KG1 (cell line): ENCODE measurements at places on chromosomes 5 and 9.

- no peak for DNase-seq
These were observed 56.5 kb upstream of the JADE2 start for GRCh38 chr5:134468921-134469400.

DNA sequence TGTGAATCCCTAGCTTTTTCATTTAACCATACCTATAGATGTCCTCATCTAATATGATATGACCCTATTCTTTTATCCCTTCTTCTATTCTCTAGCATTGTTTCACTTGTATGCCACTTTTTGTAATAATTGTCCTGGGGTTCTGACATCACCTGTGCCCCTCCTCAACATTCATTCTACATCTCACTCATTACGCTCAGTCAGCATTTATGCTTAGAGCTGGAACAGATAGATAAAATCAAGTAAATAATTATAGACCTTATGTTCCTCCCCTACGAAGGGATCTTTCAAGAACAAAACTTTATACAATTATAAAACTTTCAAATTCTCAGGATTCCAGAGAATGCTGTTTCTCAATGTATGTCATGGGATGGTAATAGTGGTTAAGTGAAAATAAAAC, 18.0 kb downstream of the GABRA6 start:
- no peak for DNase-seq

DNA sequence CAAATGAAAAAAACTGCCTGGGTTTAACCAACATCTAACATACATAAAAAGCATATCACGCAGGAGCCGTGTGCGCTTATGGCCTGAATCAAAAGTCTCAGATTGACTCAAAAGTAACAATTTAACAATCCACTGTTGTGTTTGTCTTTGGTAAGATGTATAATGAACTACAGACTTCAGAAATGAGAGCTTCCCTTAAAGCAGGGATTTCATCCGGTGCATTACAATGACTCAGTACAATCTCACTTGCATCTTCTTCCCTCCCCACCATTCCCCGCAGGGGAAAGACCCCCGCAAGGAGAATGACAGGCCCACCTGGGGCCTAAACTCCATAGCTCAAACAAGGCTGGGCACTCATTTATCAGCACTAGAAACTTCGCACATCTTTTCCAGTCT, 1.4 kb downstream of the ZFR start:
- DNase-seq: peak; percentile 10

GRCh38 chr9:76403352-76403751, 9.1 kb upstream of the RFK start:
- peak; percentile 16 for DNase-seq

- no peak for DNase-seq
These were observed 110.1 kb downstream of the FBN2 start for GRCh38 chr5:128427921-128428320.

DNA sequence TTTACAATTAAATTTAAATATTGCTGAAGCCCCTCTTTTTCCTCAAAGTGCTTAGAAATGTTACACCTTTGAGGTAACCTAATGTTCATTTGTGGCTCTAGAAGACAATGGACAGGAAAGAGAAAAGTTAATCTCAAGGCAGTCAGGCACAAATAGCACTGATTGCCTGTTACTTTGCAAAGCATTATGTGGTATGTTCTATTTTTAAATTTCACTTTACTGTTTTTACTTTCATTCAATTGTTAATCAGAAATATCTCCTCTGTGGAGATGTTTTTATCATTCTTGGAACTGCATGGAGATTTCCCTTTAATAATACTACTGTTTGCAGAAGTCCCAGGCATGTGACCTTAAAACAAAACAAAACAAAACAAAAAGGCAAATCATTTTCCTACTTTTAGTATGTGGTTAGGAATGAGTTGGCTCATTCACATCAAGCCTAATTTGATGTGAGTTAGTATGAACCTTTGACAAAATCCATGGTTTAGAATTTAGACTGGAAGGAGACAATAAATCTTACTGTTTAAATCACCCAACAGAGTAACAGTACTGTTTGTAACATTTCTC, 67.5 kb downstream of the CWC27 start:
- no peak for DNase-seq

DNA sequence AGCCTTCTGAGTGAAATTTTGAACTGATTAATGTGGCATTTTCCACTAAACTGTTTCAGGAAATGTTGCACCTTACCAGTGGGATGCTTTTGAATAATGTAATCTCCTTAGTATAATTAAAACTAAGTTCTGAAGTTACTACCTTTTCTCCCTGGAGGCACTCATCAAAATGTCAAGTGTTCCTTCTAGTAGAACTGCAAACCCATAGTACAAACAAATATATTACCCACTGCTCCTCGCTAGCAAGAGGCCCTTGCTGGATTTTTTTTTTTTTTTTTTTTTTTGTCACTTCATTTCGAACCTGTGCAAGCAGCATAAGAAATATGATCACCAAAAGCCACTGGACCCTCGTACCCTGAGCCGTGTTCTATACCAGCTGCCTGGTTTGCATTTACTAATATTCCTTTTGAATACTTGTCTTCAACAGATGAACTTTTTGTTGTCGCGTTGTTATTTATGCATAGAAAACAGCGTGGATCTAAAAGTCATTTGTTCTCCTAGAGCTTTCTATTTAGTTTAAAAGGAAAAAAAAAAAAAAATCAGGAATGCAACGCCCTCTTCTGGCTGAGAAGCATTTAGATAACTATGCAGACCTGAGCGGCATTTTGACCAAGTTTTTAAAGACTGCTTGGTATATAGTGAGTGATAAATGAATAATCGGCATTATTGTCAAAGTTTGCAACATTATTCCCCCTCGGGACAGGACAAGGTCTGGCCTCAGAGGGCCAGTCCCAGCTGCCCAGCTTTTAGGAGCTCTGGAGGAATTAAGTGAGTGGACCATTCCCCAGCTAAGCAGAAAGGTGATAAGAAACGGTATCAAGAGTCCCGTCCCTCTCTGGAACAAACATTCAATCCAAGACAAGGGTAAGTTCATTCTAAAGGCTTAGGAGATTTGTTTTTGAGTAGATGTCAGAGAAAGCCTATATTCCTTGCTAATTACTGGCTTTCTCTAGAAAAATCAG, 162.5 kb upstream of the KIF2A start:
- peak; percentile 26 for DNase-seq

DNA sequence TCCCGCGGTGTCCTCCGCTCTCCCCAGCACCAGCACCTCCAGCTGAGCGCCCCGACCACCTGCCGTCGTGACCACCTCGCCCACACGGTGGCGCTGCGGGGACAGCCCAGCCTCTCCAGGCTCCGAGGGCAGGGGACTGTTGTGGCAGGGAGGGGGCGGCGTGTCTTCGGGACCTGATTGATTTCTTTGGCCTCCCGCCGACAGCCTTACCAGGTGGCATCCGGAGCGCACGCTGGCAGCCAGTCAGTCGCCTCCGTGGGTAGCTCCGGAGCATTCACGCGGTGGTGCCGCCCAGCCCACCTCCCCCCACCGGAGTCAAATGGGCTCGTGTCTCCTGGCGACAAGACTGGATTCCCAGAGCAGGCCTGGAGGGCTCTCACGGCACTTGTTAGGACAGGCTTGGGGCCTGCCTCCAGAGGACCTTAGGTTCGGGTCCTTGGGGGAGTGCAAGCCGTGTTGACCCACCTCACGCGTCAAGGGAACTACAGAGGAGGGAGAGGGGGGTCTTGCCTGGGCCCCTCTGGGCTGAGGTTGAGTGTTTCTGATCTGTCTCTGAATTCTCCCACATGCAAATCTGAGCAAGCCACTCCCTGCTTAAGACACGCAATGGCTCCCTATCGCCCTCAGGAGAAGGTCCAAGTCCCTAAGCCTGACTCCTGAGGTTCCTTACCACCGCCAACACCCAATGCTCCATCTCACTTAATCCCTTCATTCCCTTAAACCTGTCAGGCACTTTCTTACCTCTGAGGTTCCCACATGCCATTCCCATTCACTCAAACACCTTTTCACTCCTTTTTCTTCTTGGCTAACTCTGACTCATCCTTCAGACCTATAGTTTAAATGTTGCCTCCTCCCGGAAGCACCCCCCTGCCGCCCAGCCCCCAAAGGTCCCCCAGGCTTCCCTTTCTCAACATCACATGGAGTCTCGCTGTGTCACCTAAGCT, 51.2 kb upstream of the GGTA1 start:
- no peak for DNase-seq

- DNase-seq: no peak
These were observed 19.2 kb downstream of the SLC25A25 start for GRCh38 chr9:128087262-128087661.

GRCh38 chr9:120716483-120716882, 2.2 kb upstream of the MEGF9 start:
- DNase-seq: no peak

GRCh38 chr5:119991625-119992024, 362.3 kb downstream of the FAM170A start:
- DNase-seq: no peak

- no peak for DNase-seq
These were observed 405.9 kb downstream of the TLE4 start for GRCh38 chr9:79977510-79978197.

- no peak for DNase-seq
These were observed 622.8 kb downstream of the PSAT1 start for GRCh38 chr9:78919701-78920100.

GRCh38 chr9:89224633-89225032, 46.0 kb upstream of the SHC3 start:
- no peak for DNase-seq

- DNase-seq: no peak
These were observed 39.4 kb downstream of the ZSWIM6 start for GRCh38 chr5:61371474-61371873.

GRCh38 chr9:136170006-136170901, 34.7 kb downstream of the LHX3 start:
- no peak for DNase-seq

- DNase-seq: no peak
These were observed 96.2 kb downstream of the CCDC192 start for GRCh38 chr5:127799293-127799905.

GRCh38 chr5:11390291-11390767, 513.9 kb downstream of the CTNND2 start:
- DNase-seq: no peak

GRCh38 chr9:95776176-95776575, 99.3 kb upstream of the ERCC6L2 start:
- DNase-seq: no peak

DNA sequence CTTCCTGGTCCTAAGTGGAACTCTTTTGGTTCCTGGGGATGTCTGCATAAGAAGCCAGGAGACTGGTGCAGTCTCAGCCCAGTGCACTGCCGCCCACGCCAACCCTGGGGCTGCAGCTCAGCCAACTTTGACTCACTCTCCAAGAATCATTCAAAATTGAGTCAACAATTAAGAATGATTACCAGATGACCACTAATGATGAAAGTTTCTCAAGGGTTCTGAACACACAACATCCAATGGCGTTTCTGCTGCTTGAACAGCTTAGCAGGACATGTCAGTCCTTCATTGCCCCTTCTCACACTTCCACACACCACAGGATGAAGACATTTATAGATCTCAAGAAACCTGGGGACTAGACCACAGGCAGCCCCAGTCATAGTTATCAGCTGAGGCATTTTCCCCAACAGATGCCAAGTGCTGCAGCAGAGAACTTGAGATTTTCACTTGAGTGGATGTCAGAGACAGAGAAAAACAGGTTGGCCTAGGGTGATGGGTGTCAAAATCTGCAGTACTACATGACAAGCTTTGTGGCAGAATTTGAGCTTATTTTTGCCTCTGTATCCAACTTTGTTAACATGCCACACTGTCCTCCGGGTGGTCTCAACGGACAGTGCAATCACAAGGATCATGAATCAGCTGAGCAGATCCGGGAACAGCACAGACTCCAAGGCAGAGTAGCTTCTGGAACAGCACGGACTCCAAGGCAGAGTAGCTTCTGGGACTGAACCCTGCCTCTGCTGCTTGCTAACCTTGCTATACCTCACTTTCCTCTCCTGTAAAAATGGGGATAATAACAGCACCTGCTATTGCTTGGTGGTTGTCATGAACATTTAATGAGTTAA, 356.1 kb downstream of the SPOCK1 start:
- DNase-seq: no peak
